ENCODE measurements at places on chromosomes 1 and 21.
A peak's percentile ranks its signal among the peaks of the same experiment; 100 is the strongest.

DNA sequence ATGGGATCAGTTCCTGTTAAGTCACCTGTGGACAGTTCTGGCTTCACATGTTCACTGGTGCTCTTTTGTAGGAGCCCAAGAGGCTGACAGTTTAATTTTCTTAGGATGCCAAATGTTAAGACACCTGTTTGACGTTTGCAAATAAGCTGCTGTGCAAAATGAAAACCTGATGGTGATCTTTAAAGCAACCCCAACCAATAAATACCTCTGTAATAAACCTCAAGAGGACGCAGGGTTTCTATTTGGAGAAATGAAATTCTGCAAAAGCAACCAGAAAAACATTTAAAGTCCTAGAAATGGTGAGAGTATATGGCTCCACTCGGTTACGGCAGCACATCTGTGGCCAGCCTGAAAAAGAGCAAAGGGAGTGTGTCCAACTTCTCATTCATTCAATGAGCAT is 5.7 kb upstream of the RHEX start:
- DNase-seq, result no peak

DNA sequence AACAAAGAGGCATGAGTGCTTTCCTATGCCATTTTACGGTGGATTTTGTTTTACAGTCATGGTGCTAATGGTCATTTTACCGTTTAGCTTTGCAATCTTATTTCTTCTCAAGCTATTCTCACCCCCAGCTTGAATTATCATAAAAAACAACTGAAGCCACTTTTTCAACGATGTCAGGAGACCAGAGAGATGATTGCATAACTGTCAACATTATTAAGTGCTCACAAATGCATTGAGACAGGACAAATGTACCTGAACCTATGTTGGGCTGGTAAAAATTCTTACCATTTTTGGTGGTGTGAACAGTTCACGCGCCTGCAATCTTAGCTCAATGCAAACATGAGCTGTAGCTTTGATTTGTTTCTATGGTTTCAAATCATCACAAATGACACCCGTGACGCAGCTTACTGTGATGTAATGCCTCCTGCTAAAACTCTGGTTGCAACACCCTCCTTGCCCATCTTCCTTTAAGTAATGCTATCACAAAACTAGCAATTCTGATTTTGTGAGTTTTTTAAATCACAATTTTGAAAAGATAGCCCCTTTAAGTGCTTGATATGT is 104.4 kb downstream of the UCHL5 start:
- DNase-seq, result no peak

- DNase-seq, result no peak
These were observed 6.2 kb downstream of the E2F2 start for GRCh38 chr1:23524716-23525401.

DNA sequence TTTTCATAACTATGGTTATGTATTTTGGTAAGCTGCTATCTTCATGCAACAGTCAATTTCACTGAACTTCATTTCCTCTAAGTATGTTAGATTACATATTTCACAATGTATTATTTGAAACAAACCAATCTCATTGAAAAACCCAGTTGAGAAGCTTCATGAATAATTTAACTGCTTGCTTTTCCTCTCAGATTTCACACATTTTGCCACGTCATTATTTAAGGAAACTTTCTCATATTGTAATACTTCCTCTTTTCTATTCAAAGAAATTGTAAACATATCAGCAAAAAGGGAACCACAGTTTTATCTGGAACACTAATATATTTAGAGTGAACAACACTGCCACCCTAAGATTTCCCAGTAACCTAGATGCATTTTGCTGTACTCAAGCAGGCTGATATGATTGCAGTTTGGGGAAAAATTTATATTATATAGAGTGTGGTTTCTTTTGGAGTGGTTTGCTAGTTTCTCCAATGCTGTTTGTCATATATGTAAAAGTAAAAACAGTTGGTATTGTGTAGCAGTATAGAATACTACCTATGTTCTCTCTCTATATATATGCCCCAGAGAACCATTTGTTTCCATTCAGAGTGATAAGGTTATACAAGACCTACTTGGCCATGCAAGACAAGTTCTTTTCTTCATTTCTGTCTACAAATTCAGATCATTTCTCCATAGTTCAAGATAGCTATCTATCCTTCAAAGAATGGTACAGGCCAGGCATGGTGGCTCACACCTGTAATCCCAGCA is 28.4 kb upstream of the AHCTF1 start:
- no peak for DNase-seq

GRCh38 chr1:248841702-248842395 is 3.8 kb downstream of the ZNF672 start:
- no peak for DNase-seq

- no peak for DNase-seq
These were observed 24.1 kb upstream of the MUTYH start for GRCh38 chr1:45364294-45364693.

GRCh38 chr1:157069601-157070000 is 24.1 kb upstream of the ARHGEF11 start:
- DNase-seq, result no peak

- DNase-seq, result no peak
These were observed 210.2 kb downstream of the GREM2 start for GRCh38 chr1:240401731-240402130.

DNA sequence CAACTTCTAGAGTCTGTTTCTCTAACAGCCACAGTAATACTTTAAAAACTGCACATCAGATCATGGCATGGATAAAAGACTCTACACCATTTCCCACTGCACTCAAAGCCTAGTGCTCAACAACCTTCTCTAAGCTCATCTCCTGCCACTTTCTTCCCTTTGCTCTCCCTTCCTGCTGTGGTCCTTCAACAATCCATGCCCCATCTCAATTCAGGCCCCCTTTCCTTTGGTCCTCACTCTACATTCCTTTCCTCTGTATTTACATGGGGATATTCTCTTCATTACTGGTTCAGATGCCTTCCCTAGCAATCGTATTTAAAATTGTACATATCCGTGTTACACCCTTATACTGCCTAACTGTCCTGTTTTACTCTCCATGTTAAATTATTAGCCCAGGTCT is 19.0 kb downstream of the SOD1 start:
- DNase-seq, result no peak

DNA sequence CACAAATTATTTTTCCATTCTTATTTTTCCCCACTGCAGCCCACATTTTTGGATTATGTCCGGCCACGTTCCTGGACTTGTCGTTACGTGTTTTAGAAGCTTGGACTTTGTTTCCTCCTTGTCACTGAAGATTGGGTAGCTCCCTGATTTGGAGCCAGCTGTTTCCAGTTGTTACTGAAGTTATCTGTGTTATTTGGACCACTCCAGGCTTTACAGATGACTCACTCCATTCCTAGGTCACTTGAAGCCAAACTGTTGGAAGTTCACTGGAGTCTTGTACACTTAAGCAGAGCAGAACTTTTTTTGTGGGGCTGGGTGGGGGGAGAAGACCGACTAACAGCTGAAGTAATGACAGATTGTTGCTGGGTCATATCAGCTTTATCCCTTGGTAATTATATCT is 12.2 kb upstream of the AXDND1 start:
- no peak for DNase-seq

DNA sequence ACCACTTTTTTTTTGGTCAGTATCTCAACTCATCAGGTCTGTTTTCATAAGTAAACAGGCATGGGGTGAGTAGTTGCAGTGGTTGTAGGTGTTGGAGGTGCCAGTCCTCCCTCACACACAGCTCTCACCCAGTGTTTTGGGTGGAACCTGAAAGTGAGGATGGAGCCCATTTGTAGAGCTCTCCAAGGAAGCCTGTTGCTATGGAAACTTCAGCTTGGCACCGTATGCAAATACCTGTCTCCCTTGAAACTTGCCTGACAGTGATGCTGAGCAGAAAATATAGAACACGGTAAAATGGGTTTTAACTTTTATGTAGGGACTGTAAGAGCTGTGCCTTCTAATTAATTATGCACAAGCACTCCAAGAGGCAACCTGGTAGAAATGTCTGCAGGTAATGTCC is 214.1 kb downstream of the AJAP1 start:
- no peak for DNase-seq

- no peak for DNase-seq
These were observed 313.0 kb downstream of the PLPP3 start for GRCh38 chr1:56266359-56266758.

DNA sequence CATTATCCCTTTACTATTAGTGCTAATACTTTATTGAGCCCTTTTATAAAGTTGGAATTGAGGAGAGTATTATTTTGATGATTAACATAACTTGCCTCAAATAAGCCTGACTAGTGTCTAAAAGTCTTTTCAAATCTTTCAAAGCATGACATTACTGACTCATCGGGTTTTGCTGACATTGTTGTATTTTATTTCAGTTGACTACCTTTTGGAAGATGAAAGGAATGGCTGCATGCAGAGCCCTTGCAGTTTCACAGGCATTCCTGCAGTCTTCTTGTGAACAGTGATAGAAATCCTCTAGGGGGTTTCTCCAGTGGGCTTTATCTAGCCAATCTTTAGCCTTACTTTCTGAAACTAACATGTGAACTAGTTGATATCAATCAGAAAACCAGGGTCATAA is 43.0 kb upstream of the TMEM61 start:
- no peak for DNase-seq

- DNase-seq, result no peak
These were observed 96.2 kb downstream of the MATN1 start for GRCh38 chr1:30627206-30627605.

DNA sequence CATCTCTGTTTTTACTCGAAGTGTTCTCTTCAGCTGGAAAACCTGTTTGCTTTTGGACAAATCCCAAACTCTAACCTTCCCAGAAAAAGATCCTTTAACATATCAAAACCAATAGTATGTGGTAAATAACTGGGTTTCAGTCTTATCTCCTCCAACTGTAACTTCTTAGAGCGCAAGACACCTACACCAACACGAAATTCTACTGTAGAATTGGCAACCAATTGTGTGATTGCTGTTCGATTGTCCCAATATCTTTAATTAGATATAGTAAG is 5.8 kb upstream of the MPZL1 start:
- peak; percentile 76 for DNase-seq

DNA sequence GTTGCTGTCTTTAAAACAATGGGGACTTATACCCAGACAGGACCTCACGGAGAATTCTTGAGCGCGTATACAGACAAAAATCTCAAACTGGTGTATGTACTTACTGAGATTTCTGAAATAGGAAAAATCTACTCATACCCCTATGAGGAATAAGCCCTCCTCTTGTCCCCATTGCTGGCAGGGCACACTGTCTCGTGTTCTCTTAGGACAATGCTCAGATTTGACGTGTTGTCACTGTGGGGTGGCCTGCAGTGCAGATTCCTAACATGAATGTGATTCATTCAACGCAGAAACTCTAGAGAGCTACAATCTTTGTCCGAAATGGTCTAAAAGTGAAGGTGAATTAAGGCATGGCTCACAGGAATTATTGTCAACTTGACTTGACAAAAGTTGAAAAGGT is 31.1 kb upstream of the PDE9A start:
- no peak for DNase-seq

- no peak for DNase-seq
These were observed 271.8 kb upstream of the C1orf105 start for GRCh38 chr1:172148707-172149106.

DNA sequence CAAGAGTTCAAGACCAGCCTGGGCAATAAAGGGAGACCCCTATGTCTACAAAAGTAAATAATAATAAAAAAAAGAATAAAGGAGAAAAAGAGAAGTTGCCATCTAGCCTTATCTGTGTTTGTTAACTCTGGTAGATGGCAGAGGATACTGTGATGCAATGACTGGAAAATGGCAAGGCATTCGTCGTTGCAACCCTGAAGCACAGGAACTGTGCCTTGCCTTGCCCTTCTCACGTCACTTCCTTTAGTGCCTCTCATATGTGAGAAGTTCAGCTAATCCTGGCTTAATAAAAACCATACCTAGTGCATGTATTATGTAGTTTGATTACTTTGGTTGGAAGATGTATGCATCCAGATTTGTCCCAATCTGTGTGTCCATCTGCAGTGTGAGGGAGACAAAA is 25.8 kb upstream of the PIGC start:
- DNase-seq, result no peak

DNA sequence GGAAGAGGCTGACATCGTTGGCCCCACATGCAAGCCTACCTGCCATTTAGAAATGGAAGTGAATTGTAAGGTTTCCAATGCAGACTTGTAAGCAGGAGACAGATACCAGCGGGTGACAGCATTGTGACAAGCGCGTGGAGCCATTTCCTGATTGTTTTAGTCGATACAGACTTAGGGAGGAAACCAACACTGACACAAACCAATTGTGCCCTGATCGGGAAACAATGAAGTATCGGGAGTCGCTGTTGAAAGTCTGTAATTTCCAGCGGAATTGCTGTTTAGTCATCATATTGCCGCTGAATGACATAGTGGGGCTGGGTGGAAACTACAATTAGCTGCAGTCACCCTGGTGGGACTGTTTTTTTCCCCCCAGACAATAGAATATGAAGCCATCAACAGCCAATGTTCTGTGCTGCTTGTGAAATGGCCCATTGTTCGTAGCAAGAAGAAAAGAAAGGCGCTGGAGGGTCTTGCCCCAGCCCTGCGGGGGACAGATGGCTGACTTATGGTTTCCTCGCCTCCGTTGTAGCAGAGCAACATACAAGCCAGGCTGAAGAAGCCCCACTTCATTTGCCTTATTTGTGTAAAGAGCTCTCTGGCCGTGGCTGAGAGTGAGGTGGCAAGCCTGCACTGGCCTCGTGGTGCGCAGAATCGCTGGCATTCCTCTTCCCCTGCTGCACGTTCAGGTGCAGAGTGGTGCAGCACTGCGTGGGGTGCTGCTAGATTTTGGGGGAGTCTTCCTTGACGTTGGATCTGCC is 462.7 kb downstream of the CAMTA1 start:
- no peak for DNase-seq

GRCh38 chr1:195806060-195806459 is 802.2 kb downstream of the KCNT2 start:
- DNase-seq, result no peak

GRCh38 chr1:22331618-22332423 is 119.8 kb upstream of the ZBTB40 start:
- no peak for DNase-seq

GRCh38 chr1:117615474-117615873 is 9.6 kb downstream of the TENT5C start:
- DNase-seq, result no peak

DNA sequence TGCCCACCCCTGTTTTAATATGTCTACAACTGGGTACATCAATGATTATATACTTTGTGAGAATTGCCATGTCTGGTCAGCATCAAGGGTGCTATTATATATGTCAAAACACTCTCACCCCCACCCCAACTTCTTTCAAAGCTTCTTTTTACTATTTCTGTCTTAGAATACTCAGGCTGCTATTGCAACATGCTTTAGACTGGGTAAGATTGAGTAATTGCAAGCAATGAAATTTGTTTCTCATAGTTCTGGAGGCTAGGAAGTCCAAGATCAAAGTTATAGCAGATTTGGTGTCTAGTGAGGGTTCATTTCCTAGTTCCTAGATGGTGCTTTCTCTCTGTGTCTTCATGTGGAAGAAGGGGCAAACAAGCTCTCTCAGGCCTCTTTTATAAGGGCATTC is 100.5 kb upstream of the KCNK1 start:
- DNase-seq, result no peak

DNA sequence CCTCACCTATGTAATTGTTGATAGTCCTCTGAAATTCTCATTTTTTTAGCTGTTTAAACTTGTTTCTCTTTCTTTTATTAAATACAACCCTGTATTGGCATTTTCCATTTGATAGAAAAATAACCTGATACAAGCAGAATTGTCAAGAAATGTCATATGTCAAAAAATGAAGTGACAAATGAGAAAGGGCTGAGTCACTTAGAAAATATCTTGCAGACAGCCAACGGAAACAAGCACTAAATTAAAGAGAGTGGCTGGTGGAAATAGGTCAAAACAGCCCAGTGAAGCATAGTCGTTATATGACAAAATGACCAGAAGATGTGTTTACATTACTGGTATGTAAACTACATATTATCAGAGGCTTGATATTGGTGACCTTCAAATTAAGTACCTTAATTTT is 484.4 kb downstream of the PLA2G4A start:
- DNase-seq, result no peak

GRCh38 chr21:38989745-38990423 is 184.2 kb downstream of the ETS2 start:
- peak; percentile 12 for DNase-seq

All from NCI-H526 treated with DMSO at 0.1 percent for 48 hours (cell line).